ENCODE measurements at places on chromosomes 13 and 19. TPM values are rescaled to one million over a fixed set of nuclear protein-coding genes. Genes with fewer than 3 reads are reported as not detected.

Gene STARD13
- total RNA-seq = 7.1 TPM

Gene ARHGAP33
- total RNA-seq = 138 TPM

Gene KLK2
- not detected for total RNA-seq

Gene PRODH2
- total RNA-seq = not detected

Gene NALCN
- 27.8 TPM for total RNA-seq

Gene ATP8B3
- under 0.01 TPM for total RNA-seq

Gene KIR3DL3
- not detected for total RNA-seq

Gene KCTD4
- 1.7 TPM for total RNA-seq

Gene NOTCH3
- 14.3 TPM for total RNA-seq

Gene PABPC3
- 0.25 TPM for total RNA-seq

Gene NFKBIB
- total RNA-seq = 3.2 TPM

Gene DAPK3
- total RNA-seq = 48.7 TPM

Gene FAM124A
- 9.8 TPM for total RNA-seq

Gene ERFL
- not detected for total RNA-seq

Gene TPTE2
- total RNA-seq = 0.25 TPM

Gene ETV2
- total RNA-seq = not detected

Gene GRK1
- total RNA-seq = 1.2 TPM

Gene KLK8
- not detected for total RNA-seq

Gene PNMA8C
- 23.4 TPM for total RNA-seq

Gene ZNF440
- total RNA-seq = 14.3 TPM

Measured in temporal lobe (tissue), 4 donors.